ENCODE measurements at places on chromosomes 16 and 17.

DNA sequence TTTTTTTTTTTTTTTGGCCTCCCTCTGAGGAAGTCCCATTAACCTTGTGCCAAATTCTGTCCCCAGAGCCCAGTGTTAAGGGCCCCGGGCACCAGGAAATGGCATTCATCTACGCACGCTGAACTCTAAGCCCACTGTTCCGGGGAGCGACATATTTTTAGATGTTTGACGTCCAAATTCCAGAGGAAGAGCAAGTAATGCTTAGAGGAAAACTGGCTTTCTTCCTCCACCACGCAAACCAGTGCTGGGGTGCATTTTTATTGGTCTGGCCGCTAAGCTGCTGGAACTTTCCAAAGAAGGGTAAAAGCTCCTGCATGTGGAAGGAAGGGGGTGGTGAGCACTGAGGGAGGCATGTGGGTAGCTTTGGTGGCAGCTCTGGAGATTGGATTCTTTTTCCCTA lies 8.3 kb downstream of the WFDC1 start:
- no peak for DNase-seq

- DNase-seq = no peak
Observed at GRCh38 chr17:40648384-40648968, 858 bp upstream of the SMARCE1 start.

- DNase-seq = no peak
Observed at GRCh38 chr17:65389949-65390348, 171.5 kb downstream of the AXIN2 start.

GRCh38 chr17:45784293-45784740 lies at the start of gene CRHR1:
CRHR1 (plus strand) TSS chr17:45784320; CDS start chr17:45784545, 225 bp downstream.
- DNase-seq = no peak

DNA sequence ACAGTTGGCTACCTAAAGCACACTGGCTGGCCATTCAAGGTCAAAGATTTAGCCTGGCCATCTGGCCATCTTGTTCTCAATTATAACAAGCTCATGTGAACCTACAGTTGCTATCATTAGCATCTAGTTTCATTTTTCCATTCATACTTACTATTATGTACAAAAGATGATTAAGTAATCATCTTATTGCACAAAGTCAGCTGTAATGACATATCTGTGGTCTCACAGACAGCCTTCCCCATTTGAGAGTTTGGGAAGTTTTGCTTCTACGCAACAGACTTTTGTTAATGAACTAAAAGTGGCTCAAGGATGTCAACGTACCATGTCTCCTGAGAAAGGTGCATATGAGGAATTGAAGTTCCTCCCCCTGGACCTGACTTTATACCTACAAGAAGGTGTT lies 51.3 kb downstream of the HS3ST3B1 start:
- DNase-seq = no peak

DNA sequence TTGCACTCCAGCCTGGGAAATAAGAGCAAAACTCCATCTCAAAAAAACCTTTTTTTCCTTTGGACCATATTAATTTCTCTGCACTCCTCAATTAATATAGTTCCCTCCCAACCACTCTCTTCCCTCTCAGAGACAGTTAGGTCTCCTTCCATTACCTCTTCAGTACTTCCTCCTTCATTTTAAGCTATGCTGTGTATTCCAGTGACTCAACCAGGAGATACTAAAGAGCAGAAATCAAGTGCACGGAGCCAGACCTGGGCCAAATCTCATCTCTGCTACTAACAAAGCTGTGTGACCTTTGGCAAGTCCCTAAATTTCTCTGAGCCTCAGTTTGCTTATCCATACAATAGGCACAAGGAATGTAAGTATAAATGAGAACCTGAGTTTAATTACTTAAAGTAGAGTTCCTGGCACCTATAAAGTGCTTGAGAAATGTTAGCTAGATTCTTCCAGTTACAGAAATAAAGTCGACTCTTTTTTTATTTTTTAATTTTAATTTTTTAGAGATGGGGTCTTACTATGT lies 8.5 kb downstream of the PECAM1 start:
- no peak for DNase-seq

DNA sequence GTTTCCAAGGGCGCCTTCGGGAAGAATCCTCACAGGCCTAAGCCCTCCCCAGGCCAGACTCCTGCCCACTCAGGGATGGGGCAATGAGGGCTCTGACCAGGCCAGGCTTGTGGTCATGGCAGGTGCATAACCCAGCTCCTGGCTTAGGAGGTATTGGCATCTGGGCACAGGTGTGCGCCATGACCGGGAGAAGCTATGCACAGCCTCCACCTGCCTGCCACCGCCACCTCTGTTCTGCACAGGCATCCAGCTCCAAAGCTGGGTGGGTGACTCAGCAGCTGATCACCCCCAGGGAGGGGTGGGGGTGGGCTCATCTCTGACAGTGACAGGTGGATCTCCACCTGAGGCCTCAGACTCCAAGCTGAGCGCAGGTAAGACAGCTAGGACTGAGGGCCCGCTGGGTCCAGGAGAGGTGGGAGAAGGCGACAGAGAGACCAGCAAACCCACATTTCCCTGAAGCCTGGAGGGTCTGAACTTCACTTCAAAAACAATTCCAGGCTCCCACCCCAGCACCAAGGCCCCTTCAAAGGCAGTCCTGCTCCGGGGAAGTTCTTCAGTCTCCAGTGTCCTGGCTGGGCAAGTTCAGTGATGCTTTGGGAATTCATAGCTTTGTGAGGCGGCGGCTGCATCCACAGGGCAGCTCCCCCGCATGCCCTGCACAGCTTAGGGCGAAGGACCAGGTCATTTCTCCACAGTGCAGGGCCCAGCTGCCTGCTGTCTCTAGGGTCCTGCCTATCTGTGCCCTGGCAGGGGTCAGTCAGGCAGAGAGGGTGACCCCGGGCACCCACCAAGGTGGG lies 121.6 kb upstream of the SMURF2 start:
- no peak for DNase-seq

DNA sequence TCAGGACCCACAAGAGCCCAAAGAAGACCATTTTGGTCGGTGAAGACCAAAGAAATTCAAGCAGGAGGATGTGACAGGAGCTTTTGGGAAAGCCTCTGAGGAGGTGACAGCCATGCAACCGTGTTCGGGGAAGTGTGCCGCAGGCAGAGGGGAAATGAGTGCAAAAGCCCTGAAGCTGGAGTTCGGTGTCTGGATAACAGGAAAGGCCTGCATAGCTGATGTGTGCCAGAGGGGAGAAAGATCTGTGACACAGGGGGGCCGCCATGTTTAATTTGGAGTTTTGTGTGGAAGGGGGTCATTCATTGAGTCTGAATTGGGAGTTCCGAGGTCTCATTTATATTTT lies 870 bp upstream of the ZC3H7A start:
- no peak for DNase-seq

DNA sequence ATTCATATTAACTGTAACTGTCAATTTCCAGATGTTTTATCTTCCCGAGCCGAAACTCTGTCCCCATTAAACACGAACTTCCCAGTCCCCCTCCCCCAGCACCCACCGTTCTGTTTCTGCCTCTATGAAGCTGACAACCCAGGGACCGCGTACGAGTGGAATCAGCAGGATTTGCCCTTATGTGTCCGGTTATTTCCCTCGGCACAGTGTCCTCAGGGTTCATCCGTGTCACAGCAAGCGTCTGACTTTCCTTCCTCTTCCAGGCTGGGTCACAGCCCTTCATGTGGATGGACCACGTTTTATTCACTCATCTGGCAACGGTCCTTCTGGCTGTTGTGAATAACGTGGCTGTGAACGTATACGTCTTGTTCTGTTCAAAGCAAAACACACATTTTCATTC lies 31.3 kb downstream of the METRNL start:
- no peak for DNase-seq

GRCh38 chr16:11224894-11225676 lies 30.9 kb downstream of the SOCS1 start:
- peak; percentile 80 for DNase-seq

DNA sequence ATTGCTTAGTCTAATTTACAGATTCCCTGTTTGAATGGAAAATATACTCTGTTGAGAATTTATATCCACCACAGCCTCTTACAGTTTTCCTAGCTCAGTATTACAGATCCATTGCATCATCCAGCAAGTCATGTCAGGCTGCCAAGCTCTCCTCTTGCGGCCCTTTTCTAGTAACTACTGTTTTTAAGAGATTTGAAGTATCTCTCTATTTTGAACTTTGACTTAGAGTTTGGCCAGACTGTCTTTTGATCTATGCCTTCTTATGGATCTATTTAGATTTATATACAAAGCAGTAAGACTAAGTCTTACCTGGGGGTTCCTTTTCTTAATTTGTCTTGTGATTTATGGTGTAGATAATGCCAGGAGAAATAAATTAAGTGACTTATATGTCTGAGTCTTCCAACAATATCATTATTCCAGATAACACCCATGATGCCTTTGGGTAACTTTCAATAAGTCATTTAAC lies 53.1 kb upstream of the ABCC11 start:
- no peak for DNase-seq

- no peak for DNase-seq
Observed at GRCh38 chr17:57751348-57751971, 6.4 kb upstream of the CCDC182 start.

DNA sequence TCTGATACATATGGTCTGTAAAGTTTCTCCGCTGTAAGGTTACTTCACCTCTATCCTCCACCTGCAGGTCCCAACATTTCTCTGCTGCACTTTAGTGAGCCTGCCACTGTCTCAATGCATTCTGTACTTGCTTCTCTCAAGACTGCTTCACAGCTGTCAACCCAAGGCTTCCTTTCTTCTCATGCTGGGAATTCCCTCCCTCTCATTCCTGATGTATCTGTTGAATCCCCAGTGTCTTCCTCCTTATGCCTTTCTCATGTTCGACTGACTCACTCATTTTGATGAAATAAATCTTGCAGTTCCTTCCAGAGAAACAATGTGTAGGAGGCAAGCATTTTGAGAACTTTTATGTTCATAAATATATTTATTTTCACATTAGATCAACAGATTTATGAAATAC lies 288.3 kb downstream of the CNTNAP4 start:
- no peak for DNase-seq

DNA sequence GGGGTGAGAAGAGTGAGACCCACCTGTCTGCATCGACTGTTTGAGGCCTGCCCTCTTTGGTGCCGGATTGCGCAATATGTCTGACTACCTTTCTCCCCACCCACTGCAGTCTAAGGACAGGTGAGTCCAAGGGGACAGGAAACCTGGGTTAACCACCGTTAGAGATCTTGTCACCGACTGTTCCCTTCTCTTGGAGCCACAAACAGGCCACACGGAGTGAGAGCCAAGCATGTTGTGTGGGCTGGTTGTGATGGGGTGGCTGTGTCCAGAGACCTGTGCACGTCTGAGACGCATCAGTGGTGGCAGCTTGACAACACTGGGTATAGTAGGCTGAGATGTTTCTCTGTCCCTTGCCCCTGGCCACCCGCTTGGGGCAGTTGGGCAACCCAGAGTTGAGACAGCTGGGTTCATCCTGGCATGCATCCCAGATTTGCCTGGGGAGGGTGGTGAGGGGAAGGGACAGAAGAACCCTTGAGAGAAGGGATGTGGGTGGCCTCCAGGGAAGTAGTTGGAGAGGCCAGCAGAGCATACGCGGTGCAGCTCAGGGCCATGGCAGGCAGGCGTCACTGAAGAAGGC lies 21.4 kb downstream of the MPRIP start:
- no peak for DNase-seq

- no peak for DNase-seq
Observed at GRCh38 chr17:2883544-2884213, 87.4 kb downstream of the RAP1GAP2 start.

DNA sequence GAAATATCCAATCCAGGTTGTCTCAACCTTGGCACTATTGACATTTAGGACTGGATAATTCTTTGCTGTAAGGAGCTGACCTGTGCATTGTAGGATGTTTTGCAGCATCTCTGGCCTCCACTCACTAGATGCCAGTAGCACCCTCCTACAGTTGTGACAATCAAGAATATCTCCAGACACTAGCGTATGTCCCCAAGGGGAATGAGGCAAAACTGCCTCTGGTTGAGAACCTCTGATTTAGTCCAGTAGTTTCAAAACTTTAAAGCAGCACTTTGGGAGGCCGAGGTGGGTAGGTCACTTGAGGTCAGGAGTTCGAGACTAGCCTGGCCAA lies 48.4 kb downstream of the IQCK start:
- no peak for DNase-seq

DNA sequence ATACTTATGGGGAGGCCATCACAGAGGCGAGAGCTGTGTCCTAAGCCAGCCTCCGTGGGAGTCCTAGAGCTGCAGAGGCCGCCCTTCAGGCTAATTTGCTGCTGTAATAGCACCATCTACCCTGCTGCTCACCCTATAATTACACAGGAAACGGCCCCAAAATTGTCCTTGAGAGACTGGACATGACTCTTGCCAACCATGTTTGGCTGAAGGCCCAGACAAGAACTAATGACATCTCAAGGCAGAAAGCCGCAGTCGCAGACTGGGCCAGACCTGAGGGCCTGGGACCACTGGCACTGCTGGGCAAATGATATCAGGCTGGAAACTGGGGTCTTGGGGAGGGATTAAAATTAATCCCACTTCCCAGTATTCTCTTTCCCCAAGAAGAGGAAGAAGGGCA lies 24.1 kb downstream of the PSMD7 start:
- DNase-seq = no peak

DNA sequence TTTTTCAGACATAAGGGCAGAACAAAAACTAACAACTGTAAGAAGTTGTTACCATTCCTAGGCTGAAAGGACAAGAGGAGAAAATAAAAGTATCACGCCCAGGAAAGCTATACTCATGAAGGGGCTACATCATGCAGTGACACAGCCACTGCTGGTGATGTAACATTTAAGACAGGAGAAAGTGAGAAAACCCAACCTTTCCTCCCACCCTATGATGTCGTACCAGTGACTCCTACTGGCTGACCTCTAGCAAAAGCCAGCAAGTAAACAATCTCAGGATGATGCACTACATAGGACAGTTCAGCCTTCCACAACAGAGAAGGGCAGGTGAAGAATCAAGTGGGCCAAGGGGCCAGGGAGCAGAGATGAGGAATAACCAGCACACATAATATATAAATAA lies 14.0 kb upstream of the OR1E2 start:
- no peak for DNase-seq

GRCh38 chr16:69424935-69425784 lies 741 bp downstream of the CYB5B start:
- no peak for DNase-seq

DNA sequence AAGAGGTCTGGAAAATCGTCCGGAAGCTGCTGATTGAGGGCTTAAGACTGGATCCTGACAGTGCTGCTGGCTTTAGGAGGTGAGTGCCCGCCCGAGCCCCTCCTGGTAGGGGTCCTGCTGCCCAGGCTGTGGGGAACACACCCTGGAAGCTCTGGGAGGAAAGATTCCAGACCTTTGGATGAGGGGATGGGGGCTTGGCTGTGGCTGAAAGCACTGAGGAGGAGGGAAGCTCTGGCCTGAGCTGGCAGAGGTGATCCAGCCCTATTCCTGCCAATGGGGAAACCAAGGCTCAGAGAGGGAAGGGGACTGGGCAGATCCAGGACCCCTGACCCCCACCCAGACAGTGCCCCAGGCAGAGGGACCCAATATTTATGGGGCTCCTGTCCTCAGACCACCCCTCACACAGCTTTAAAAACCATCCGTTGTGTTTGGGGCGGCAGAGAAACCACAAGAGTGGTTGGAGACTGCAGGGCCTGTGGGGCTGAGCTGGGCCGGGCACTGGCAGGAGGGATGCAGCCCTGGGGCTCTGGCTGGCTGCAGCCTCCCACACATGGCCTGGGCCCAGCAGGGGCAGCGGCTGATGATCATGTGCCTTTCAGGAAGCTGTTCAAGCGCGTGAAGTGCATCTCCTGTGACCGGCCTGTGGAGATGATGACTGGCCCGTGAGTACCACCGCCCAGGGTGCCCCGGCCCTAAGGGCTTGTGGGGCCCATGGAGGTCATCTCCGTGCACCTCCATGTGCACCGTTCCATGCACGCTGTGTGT lies 22.8 kb downstream of the UBALD1 start:
- no peak for DNase-seq

- DNase-seq = no peak
Observed at GRCh38 chr16:17377360-17378324, 93.1 kb downstream of the XYLT1 start.
